ENCODE measurements at places on chromosomes 7 and 10.
A peak's percentile ranks its signal among the peaks of the same experiment; 100 is the strongest.

DNA sequence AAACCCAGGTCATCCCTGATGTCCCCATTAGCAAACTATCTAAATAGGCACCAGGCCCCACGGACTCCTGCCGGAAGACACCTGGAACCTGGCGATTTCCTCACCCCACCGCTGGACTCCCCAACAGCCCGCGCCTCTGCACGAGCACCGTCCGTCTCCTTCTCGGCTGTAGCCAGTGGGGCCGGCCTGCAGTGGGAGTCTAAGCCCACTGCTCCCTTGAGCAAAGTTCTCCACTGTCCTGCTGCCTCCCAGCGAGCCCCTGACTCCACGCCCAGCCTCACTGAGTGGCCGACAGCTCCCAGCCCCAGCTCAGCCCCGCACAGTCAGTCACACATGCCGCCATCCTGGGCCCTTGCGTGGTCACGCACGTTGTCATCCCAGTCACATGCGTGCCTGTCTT lies 211.3 kb upstream of the PPP2R2D start:
- no peak for DNase-seq

GRCh38 chr10:19824381-19825342 lies 8.4 kb downstream of the PLXDC2 start:
- DNase-seq, result no peak

- DNase-seq, result no peak
Observed at GRCh38 chr7:43199371-43200160, 87.1 kb downstream of the HECW1 start.

GRCh38 chr7:100407285-100408180 lies 21.0 kb downstream of the ZCWPW1 start:
- DNase-seq, result peak; percentile 37

Measured in AG09319 (cell line).